ENCODE measurements at places on chromosomes 7 and 10. TPM values are rescaled to one million over a fixed set of nuclear protein-coding genes. Genes with fewer than 3 reads are reported as not detected.
A peak's percentile ranks its signal among the peaks of the same experiment; 100 is the strongest.

DNA sequence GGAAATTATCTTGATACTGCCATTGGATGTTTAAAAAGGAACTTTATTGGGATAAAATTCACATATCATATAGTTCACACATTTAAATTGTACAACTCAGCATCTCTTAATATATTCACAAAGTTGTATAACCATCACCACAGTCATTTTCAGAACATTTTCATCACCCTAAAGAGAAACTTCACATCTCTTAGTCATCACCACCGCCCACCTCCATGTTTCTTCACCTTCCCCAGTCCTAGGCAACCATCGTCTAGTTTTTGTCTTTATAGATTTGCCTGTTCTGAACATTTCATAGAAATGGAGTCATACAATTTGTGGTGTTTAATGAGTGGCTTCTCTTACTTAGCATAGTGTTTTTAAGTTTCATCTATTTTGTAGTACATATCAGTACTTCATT lies 96.6 kb downstream of the ANKRD30A start:
- DNase-seq: no peak

GRCh38 chr10:27537787-27538186 lies 33.7 kb downstream of the RAB18 start:
- no peak for DNase-seq

- DNase-seq: no peak
These were observed 57.1 kb upstream of the NPTX2 start for GRCh38 chr7:98559958-98560357.

DNA sequence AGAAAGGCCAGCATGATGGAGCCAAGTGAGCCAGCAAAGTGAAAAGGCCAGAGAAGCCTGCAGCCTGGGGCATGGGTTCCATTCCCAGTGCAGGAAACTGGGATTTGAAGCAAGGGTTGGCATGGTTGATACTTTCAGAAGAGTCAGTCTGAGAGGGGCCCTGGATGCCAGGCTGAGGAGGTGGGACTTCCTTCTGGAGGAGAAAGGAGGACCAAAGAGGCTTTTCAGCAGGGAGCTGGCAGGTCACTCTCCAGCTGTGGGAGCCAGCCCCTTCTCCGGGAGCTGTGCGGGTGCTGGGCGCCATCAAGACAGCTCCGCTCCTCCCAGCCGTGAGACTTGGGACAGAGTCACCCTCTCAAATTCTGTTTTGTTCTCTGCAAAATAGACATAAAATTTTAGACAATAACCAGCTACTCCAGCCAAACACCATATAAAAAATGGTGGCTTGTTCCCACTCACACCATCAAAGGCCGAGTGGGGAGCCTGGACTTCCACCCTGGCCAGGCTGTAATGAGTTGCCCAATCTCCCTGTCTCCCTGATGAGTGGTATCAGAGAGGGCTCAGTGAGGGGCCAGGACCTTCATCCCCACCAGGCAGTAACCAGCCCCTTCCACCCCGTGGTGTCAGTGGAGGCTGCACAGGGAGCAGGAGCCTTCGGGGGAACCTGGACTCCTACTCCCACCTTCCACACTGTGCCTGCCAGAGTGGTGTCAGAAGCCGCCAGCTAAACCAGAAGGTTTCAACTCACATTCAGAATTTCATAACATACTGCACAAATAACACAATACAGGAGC lies 133.6 kb upstream of the RET start:
- DNase-seq: peak; percentile 43

DNA sequence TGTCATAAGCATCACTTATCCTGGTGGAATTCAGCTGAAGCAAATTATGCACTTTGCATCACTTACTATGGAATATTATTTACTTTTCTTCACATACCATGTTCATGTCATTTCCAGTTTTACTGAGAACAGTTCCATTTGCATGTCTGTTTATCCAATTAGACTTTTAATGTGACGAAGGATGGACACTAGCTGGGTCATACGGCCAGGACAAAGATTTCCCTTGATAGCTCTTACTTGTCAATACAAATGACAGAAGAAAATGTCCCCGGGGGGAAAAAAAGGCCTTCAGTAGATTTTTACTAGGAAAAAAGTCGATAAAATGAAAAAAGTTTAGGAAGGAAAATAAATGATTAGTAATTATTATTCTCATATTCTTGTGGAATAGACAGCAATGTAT lies 106.6 kb downstream of the RAPGEF5 start:
- DNase-seq: no peak

GRCh38 chr7:31271641-31272405 lies 68.7 kb downstream of the NEUROD6 start:
- no peak for DNase-seq

GRCh38 chr10:90856964-90857634 lies 740 bp downstream of the HTR7 start:
- DNase-seq: no peak

GRCh38 chr7:77791956-77792355 lies 6.3 kb downstream of the TMEM60 start:
- DNase-seq: no peak

GRCh38 chr10:55398497-55398882 lies 597.5 kb upstream of the PCDH15 start:
- DNase-seq: no peak

DNA sequence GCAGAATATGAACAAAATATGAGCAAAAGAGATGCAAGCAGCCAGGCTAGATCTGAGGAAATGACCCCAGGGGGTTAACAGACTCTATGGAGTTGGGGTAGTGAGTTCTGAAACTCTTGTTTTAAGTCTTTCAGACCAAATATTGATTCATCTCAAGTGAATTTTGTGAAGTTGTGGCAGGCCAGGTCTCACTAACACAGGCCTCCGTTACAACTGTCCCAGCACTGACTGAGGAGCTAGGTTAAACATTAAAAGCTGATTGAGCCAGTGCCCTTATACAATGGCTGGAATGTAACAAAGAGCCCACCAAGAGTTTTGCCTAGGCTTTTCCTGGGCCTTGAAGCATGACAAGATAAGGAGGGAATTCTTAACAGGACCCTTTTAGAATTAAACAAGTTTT lies 192.3 kb upstream of the STK17A start:
- DNase-seq: no peak

- no peak for DNase-seq
These were observed 444.7 kb downstream of the IPMK start for GRCh38 chr10:57822965-57823364.

TBX20 gene
- 132 TPM for total RNA-seq

DNA sequence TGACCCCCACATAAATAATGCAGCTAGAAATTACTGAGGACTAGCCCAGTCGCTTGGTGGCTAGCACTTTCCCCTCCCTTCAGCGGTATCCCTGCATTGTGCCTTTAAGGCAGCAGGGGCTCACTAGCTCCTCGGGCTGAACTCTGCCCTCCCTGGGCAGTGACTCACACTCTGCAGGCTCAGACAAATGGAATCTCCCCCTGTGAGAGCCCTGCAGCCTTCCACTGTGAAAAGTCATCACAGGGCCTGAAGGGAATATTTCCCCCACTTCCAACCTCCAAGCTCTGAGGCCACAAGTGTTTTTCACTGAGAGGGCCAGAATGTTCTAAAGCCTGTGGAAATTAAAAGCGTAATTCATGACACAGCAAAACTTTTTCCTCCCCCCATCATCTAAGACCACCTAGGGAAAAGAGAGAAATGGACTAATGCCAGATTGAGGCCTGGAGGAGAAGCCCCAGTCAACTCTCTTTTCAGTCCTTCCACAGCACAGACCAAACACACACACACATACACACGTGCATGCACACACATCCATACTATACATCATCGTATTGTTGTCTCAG lies 93.6 kb upstream of the COL1A2 start:
- DNase-seq: peak; percentile 85

GRCh38 chr10:101668566-101668965 lies 26.4 kb downstream of the FBXW4 start:
- DNase-seq: no peak

GRCh38 chr7:73515178-73515577 lies 6.9 kb downstream of the BAZ1B start:
- DNase-seq: no peak

DNA sequence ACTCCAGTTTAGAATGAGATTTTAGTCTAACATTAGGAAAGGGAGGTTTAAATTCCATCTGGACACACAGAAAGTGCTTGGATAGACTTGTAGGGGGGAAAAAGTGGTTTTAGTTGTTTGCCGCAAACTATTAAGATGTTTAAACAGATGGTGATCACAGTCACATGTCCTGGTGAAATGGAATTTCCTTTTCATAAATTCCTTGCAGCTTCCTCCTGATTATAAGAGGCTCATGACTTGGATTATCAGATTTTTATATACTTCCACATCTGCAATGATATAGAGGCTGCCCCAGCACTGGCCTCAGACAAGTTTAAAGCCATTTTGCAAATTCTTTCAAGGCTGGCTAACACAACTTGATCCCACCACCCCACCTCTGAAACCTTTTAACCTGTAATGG lies 106.4 kb upstream of the ARMC3 start:
- DNase-seq: no peak

- no peak for DNase-seq
These were observed 301.3 kb downstream of the REEP3 start for GRCh38 chr10:63822496-63822895.

ARMC3 gene
- total RNA-seq: not detected

ARHGEF35 gene
- 1.7 TPM for total RNA-seq

PTPRE gene
- 11.3 TPM for total RNA-seq

GIMAP2 gene
- 8.3 TPM for total RNA-seq

DNA sequence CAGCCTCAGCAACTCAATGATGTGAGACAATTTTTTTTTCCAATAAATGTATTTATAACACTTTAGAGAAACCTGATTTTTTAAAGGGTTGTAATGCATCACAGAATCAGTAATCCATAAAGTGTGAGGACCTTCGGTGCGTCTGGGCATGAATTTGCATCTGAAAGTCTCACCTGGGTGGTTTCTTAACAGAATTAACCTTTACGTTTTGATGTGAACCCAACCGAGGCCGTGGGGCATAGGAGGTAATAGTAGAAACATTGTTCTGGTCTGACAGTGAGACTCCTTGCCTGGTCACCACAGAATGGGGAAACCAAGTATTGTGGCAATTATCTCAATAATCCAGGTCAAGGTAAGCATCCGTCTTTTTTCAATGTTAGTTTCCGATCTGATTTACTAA lies 114.6 kb downstream of the PRKCQ start:
- DNase-seq: no peak

RSPH10B gene
- not detected for total RNA-seq

ERVW-1 gene
- not detected for total RNA-seq

DNA sequence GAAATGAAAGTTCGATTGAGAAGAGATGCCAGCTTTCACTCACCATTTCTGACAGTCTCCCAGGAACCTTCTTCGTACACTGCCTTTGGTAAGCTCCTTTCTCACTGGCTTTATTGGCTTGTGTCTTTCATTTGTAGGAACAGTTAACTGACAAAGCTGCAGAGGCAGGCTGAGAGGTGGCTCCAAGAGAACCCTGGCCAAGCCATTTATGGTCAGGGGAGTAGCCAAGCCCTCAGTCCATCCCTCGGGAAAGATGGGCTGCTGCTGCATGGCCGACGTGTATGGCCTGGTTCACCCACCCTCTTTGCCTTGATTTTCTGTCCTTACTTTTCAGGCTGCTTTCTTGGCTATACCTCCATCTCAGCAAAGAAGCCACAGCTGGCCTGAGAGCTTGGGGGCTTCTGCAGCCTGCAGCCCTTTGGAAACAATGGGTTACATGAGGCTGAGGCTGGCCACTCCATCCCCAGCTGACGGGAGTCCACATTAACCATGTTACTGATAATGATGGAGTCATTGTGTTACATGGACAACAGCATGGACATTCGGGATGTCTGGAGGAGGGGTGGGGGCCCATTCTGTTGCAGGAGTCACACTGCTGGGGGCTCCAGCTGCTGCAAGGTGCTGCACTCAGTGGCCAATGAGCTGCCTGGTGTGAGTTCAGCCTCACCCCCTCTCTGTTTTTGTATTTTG lies at the start of gene OPALIN:
OPALIN (minus strand) TSS at position 152 of the 690 bp plus-strand sequence; CDS start at position 46, 106 bp downstream.
- no peak for DNase-seq

DNA sequence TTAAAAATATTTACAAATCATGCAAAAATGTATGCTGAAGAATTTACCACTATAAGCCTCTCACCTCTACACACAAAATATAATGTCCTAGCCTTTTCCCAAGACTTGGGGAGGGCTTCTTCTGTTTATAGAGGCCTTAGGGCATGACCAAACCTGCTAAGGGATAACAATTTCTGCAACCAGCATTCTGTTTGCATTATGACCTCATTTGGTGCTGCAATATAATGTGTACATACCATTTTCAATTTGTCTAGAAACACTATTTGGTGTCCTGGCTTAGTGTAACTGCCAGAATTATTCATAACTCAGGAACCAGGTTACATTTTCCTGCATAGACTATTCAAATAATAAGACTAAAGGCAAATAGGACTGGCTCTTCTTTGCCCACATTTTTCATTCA lies 446.6 kb upstream of the SORCS1 start:
- DNase-seq: no peak

ENO4 gene
- not detected for total RNA-seq

TSPAN12 gene
- 29.5 TPM for total RNA-seq

DNA sequence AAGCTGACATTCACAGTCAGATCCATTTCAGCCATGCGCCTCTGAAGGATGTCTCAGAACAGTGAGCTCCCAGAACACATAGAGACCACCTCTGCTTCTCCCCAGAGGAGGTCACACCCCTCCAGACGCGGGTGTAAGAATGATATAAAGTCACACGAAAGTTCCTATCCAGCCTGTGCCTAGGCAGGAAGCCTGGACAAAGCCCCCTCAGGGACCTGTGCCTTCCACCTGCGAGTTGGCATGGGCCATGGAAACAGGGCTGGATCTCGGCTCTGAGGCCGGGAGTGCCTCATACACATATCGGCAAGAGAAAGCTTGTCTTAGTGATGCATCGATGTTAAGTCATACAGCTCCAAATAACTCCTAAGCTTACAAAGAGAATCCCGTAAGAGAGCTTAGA lies 5.0 kb downstream of the VIPR2 start:
- DNase-seq: no peak

FLNC gene
- total RNA-seq: 215 TPM

DNA sequence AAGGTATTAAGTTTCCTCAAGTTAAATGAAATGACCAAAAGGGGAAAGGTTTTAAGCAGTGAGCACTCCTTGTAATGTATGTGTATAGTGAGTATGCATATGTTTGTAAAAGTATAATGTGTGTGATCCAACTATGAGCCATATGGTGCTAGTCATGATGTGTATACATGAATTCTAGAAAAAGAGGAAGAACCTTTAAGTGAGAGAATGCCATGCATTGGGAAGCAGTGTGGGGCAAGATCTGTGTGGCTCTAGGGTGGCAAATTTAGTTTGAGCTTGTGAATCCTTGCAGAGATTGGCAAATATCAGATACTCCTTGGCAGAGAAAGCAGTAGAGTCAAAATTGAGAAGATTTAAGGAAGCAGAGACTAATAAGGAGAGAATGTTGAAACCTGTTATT lies 435.0 kb downstream of the AUTS2 start:
- no peak for DNase-seq

DNA sequence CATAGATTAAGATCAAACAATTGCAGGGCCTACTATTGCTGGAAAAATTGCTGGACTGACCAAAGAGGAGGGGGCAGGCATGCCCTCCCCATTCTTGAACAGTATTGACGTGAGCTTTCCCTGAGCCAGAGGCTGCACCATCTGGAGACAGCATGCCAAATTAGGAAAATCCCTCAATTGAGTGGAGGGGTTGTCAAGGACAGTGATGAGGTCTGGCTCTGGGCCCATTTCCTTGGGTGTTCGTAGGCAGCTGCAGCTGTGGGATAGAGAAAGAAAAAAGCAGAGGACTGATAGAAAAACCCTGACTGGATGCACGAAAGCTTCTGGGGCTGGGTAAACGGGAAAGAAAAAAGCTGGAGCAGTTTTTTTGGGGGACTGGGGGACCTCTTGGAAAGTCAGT lies 22.8 kb upstream of the ORC5 start:
- no peak for DNase-seq

CPA4 gene
- total RNA-seq: 6.0 TPM

GRCh38 chr10:122072491-122072890 lies 83.5 kb downstream of the TACC2 start:
- no peak for DNase-seq

- DNase-seq: no peak
These were observed 253.8 kb downstream of the CSTF2T start for GRCh38 chr10:51445588-51445987.

All from right atrium auricular region (tissue), 2 donors.